ENCODE measurements at places on chromosomes 3 and 15. TPM values are rescaled to one million over a fixed set of nuclear protein-coding genes. Genes with fewer than 3 reads are reported as not detected.

Gene SCN11A
- total RNA-seq: 0.48 TPM

Gene ZFAND6
- total RNA-seq: 141 TPM

Gene HES1
- total RNA-seq: 110 TPM

Gene RYK
- 150 TPM for total RNA-seq

Gene REC114
- total RNA-seq: not detected

Gene CORO2B
- total RNA-seq: 11.2 TPM

Gene GOLGA8K
- total RNA-seq: 0.66 TPM

Gene STAC
- total RNA-seq: 1.4 TPM

Gene SQOR
- 60.3 TPM for total RNA-seq

Gene MORC1
- under 0.01 TPM for total RNA-seq

Gene BLM
- 7.4 TPM for total RNA-seq

Gene CAMKV
- 1.5 TPM for total RNA-seq

Gene TRPM1
- not detected for total RNA-seq

Gene PLSCR2
- total RNA-seq: 2.0 TPM

Gene NANOGP8
- total RNA-seq: 1.3 TPM

Gene GNL3
- 126 TPM for total RNA-seq

Gene LSMEM2
- not detected for total RNA-seq

Gene ACSBG1
- not detected for total RNA-seq

Gene EPHB1
- total RNA-seq: 5.9 TPM

Gene CMTM8
- total RNA-seq: 19.3 TPM

Gene C3orf49
- not detected for total RNA-seq

Gene TMCO5A
- not detected for total RNA-seq

Gene ROPN1
- total RNA-seq: 2.3 TPM

Gene TOP2B
- 125 TPM for total RNA-seq

Gene SLC22A14
- 0.29 TPM for total RNA-seq

Gene LDHAL6B
- not detected for total RNA-seq

Gene KLHL40
- total RNA-seq: not detected

Gene KCNH8
- total RNA-seq: 4.4 TPM

Gene RAB27A
- total RNA-seq: 21.3 TPM

Gene SNX22
- total RNA-seq: 1.5 TPM

Gene GRK7
- 0.15 TPM for total RNA-seq

Gene SRGAP3
- 13.6 TPM for total RNA-seq

Gene FBXW12
- not detected for total RNA-seq

Gene ESYT3
- 2.3 TPM for total RNA-seq

Gene ATP13A4
- total RNA-seq: 0.64 TPM

Measured in breast epithelium (tissue), 4 donors.